ENCODE measurements at places on chromosomes 2 and 18. TPM values are rescaled to one million over a fixed set of nuclear protein-coding genes. Genes with fewer than 3 reads are reported as not detected.

Gene LYG2
- not detected for total RNA-seq

Gene NT5DC4
- total RNA-seq: 0.53 TPM

Gene FOXD4L1
- 0.62 TPM for total RNA-seq

Gene UGT1A4
- total RNA-seq: not detected

DNA sequence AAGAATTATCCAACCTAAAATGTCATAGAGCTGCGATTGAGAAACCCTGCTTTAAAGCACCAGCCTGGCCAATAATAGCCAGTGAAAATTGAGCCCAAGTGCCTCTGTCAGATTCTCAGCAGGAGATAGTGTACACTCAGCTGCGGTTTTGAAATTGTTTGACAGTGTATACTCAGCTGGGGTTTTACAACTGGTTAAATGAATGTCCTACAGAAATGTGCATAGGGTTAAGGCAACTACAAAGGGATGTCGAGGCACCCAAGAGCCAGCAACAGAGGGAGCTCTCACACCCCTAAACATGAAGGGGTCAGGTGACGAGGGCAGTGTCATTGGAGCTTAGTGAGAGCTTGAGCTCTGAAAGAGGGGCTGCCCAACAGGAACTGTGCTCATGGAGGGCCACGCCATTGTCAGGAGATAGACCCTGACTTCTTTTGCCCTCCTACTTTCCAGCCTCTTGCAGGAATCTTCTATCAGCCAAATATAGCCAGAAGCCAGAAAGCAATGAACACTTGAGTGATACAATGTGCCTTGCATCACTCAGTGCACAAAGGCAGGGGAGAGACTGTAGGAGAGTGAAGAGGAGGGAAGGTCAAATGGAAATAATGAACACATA, 15.1 kb downstream of the ACTG2 start:
- DNase-seq: no peak
- H3K4me3 ChIP-seq: no peak overlapping the region
- H3K36me3 ChIP-seq: no peaks in the 10 kb centered on the region
- H3K4me1 ChIP-seq: no peaks in the 10 kb centered on the region

DNA sequence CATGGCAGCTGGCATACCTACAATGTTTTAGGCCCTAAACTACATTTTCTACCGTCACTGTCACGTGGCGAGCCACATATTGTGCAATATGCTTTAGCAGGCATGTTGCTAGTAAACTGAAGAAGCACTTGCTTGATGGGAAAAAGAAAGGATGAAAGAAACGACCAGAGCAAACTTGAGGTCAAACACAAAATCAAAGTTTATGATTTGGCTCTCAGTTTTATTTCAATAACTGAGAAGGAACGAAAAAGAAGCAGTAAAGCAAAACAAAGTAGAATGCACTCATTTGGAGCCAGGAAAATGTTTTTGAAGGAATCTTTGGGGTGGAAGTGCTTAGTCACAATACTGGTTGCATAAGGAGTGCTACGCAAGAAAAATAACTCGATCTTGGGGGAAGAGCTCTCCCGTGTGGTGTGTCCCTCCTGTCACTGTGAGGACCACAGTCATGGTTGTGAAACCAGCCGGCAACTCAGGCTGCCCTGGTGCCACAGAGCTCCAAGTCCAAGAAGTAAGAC, 349.8 kb downstream of the RBM43 start:
- H3K4me1 ChIP-seq: no peaks in the 10 kb centered on the region
- no peaks in the 10 kb centered on the region for H3K27me3 ChIP-seq
- peak overlapping the region; percentile 55 for H3K27ac ChIP-seq
- H3K4me3 ChIP-seq: no peak overlapping the region

DNA sequence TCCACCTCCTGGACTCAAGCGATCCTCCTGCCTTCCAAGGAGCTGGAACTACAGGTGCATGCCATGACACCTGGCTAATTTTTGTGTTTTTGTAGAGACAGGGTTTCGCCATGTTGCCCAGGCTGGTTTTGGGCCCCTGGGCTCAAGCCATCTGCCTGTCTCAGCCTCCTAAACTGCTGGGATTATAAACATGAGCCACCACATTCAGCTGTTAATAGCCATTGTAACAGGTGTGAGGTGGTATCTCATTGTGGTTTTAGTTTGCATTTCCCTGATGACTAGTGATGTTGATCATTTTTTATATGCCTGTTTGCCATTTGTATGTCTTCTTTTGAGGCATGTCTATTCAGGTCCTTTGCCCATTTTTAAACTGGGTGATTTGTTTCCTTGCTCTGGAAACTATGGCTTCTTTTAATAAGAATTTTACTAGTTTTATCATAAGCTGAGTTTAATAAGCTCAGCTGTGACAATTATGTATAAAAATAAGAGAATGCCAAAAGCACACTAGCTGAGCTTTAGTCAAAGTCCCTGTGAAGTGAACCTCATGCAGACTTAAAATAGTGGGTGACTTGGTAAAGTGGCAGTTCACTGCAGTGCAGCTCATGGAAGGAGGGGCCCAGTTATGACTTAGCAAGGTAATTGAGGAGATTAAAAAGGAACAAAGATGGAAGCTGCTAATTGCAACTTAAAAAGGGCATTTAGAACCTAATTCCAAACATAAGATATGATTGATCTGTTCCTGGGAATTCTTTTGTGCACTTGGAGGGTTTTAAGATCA, 465.1 kb downstream of the TGIF1 start:
- H3K27ac ChIP-seq: no peak overlapping the region
- no peaks in the 10 kb centered on the region for H3K4me1 ChIP-seq
- no peak overlapping the region for H3K4me3 ChIP-seq
- H3K27me3 ChIP-seq: no peaks in the 10 kb centered on the region

- no peak overlapping the region for H3K27ac ChIP-seq
- H3K4me3 ChIP-seq: no peak overlapping the region
- no peaks in the 10 kb centered on the region for H3K36me3 ChIP-seq
- DNase-seq: no peak
These were observed 289.2 kb upstream of the CCDC68 start for GRCh38 chr18:55248495-55248894.

GRCh38 chr2:131122496-131122895, 17.4 kb downstream of the PLEKHB2 start:
- no peaks in the 10 kb centered on the region for H3K27me3 ChIP-seq
- H3K36me3 ChIP-seq: peaks cover 47% of the 10 kb centered on the region
- H3K27ac ChIP-seq: no peak overlapping the region
- no peaks in the 10 kb centered on the region for H3K4me1 ChIP-seq
- no peak overlapping the region for H3K4me3 ChIP-seq
- no peak for DNase-seq

- no peaks in the 10 kb centered on the region for H3K27me3 ChIP-seq
- H3K4me3 ChIP-seq: no peak overlapping the region
- no peak for DNase-seq
- no peak overlapping the region for H3K27ac ChIP-seq
- H3K36me3 ChIP-seq: no peaks in the 10 kb centered on the region
These were observed 61.3 kb downstream of the SP110 start for GRCh38 chr2:230158468-230158867.

DNA sequence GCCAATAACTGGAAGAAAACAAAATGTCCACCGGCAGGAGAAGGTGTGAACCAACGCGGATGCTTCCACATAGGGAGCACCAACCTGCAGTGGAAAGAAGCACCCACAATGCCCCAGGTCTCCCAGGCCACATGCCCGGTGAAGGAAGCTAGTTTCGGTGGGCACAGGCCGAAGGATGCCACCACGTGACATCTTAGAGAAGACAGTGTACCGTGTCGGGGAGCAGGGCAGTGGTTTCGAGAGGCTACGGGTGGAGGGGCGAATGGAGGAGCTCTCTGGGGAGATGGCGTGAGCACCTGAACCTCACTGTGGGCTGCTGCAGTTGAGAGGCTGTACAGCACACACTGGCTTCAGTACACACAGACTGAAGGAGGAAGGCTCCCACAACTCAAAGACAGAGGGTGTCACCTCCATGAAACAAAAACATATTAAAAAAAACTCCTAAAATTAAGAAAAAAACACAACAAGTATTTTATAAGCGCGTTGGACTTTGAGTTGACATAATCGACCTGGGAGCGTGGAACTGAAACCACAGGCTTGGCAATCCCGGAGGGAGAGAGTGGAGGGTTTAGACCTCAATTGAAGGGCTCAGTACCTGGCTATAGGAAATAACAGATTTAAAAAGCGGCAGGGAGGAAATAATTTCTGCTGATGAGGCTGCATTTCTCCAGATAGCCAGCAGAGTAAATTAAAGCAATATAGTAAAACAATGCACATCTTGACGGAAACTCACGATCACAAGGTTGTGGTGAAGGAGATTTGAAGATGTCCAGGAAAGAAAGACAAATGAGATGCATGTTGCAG, 160.1 kb downstream of the RTP5 start:
- H3K36me3 ChIP-seq: no peaks in the 10 kb centered on the region
- no peaks in the 10 kb centered on the region for H3K4me1 ChIP-seq
- H3K27ac ChIP-seq: no peak overlapping the region
- no peak overlapping the region for H3K4me3 ChIP-seq
- no peak for DNase-seq

DNA sequence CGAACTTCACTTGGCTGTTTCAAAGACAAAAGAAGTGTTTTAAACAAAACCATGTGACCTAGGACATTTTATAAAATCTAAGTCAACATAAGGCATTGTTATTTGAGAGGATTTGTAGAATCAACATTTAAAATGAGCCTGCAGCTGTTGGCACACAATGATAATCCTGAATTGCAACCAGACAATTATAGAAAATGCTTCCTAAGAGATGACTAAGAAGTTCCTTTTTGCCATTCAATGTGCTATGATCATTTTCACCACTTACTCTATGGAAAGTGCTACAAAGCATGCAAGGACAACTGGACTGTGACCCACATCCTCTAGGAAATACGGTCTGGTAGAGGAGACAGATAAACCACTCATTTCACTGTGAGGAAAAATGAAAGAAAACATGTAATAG, 246.4 kb downstream of the CDH20 start:
- H3K36me3 ChIP-seq: no peaks in the 10 kb centered on the region
- no peak for DNase-seq
- peaks cover 15% of the 10 kb centered on the region for H3K4me1 ChIP-seq
- no peaks in the 10 kb centered on the region for H3K27me3 ChIP-seq
